ENCODE measurements at places on chromosomes 6 and 20.
A peak's percentile ranks its signal among the peaks of the same experiment; 100 is the strongest.

DNA sequence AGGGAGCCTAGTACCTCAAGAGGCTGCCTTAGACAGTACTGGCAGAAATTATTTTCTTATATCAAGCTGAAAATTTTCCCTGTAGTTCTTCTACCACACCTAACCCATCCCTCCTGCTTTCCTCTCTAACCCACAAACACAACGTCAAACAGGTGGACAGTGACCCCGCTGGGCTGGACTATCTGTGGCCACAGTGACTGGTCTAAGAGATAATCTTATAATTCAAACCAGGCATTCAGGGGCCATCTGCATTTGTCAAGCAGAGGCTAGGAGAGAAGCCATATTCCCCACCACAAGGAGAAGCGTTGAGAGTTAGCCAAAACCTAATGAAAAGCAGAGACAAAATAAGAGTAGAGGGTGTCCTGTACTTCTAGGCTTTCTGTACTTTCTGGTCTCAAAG is 8.2 kb downstream of the HDDC2 start:
- no peak for DNase-seq

DNA sequence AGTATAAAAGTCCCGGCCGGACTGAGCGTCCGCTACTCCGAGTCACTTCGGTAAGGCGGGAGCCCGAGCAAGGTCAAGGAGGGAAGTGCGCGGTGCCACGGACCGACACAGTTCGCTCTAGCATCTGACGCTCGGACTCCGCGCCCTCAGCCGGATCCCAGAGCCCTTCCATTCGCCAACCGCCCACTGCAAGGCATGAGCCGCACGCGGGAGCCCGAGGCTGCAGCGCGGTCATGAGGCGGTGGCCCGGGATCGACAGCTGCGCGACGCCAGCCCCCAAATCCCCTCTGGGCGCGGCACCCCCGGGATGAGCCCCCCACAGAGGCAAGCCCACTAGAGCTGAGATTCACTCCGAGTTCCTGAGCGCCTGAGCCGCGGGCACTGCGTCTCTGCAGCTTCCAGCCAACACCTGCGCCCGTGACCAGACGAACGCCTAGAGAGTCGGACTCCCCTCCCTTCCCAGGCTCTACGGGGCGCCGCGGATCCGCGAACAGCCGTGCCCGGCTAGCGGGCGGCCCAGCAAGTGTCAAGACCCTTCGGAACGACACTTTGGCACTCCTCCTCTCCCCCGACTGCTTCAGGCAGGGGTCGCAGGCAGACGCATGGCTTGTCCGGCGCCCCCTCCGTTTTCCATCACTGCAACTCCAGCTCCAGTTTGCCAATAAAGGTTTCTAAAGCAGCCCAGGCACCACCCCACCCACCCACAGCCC is 725 bp upstream of the ISM1 start:
- peak; percentile 48 for DNase-seq

DNA sequence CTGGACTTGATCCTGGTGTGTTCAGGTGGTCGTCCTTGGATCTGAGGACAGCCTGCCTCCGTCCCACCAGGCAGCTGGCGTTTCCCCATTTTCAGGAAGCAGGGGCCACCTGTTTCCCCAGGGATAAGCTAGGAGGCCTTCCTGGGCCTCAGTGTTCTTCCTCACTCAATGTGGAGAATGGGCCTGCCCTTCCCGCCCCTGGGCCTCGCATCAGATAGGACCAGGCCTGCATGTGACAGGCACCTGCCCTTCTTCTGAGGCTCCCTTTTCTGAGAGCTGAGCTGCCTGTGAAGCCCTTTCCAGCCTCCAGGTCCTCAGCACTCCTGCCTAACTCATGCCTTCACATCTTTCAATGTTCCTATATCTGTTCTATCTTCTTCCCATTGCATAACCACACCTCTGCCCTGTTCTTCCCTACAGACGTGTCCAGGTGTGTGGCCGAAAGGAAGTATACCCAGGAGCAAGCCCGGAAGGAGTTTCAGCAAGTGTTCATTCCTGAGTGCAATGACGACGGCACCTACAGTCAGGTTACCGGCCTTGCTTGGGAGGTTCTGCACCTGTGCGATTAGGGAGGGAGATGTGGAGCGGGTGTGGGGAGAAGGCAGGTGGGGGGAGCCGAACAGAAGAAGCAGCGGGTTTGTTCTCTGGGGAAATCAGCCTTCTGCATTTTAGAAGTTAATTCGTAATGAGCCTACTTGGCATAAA is 85.1 kb downstream of the SMOC2 start:
- DNase-seq: peak; percentile 13

- DNase-seq: no peak
Measured at GRCh38 chr6:104928141-104928540, 28.8 kb upstream of the LIN28B start.

GRCh38 chr6:42783876-42784642 is 2.2 kb downstream of the BICRAL start:
- peak; percentile 33 for DNase-seq

DNA sequence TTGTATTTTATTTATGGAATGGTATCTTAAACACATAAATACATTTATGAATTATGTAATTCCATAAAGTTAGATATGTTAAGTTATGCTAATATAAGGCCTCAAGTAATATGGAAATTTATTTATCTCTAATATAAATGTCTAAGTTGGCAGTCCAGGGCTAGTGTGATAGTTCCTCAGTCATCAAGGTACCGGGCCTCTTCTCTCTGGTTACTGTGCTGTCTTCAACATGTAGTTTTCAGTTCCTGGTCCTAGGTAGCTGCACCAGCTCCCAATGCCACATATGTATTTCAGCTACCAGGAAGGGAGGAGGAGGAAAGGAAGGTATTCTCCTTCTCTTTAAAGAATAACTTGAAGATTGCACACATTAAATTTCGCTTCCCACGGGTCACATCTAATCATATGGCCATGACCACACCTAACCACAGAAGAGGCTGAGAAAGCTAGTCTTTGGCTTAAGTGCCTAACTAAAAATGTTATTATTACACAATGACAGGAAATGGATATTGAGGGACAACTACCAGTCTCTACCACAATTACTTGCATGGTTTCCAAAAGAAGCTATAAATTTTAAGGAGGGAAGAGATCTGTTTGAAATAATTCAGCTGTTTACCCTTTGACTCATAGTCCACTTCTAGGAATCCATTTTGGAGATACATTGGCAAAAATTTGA is 68.6 kb downstream of the BCKDHB start:
- DNase-seq: no peak

GRCh38 chr20:52748285-52748932 is 223.7 kb upstream of the TSHZ2 start:
- DNase-seq: no peak

DNA sequence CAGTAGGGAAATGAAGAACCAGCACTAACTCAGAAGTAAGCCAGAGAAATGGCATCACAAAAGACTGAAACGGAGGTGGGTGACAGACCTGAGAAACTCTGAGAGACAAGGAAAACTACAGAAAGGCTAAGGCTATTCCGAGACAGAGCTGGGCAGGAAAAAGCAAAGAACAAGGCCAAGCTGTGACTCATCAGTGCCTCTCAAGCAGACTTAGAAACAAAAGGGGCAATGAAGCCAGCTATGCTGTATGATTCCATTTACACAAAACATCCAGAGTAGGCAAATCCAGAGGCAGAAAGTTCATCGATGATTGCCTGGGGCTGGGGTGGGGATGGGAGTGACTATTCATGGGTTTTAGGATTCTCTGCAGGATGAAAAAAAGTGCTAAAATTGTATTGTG is 50.0 kb downstream of the SLC23A2 start:
- no peak for DNase-seq

DNA sequence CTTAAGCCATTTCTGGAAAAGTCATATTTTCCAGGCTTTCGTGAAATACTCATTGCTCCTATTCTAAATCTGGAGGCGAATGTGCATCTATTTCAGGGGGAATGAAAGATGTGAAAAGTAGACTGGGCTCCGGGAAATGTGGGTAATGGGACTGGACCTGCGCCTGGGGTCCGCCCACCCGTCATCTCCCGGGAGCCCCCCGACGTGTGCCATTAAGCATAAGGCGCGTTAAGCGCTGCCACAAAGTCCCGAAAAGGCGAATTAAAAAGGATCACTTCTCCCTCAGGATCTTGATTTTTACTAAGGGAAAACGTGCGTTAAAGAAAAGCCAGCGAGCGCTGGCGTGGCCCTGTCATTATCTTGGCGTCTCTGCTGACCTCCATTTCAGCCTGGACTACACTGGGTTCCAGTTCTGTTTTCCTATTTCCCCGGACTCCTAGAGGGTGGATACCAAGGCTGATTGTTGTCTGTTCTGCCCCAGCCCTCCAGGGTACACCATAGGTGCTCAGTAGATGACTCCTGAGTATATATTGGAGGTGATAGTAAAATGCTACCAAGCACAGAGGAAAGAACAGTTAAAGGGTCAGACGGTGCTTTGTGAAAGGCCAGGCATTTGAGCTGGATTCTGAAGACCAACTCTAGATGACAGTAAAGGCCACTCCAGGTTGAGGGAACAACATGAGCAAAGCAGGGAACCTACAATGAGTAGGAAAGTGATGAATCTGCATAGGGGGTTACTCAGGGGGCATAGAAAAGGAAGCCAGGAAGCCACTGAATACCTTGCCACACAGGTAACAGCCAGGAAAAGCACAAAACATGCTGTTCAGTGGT is 89.2 kb upstream of the ARID1B start:
- peak; percentile 88 for DNase-seq

- DNase-seq: peak; percentile 36
Measured at GRCh38 chr6:150418827-150419594, 50.2 kb downstream of the IYD start.

GRCh38 chr6:159252955-159253508 is 83.8 kb downstream of the FNDC1 start:
- peak; percentile 73 for DNase-seq

DNA sequence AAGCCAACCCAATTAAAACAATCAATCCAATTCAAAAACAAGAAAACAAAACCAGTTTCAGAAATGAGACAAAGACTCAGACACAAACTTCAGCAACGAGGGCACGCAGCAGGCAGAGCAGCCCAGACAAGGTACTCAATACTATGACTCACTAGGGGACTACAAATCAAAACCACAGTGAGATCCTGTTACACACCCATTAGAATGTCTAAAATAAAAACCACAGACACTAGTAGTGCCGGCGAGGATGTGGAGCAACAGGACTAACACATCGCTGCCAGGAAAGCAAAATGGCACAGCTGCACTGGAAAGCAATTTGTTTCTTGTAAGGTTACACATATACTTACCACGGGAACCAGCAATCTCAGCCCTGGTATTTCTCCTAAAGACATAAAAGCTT is 28.4 kb upstream of the MAS1L start:
- no peak for DNase-seq

DNA sequence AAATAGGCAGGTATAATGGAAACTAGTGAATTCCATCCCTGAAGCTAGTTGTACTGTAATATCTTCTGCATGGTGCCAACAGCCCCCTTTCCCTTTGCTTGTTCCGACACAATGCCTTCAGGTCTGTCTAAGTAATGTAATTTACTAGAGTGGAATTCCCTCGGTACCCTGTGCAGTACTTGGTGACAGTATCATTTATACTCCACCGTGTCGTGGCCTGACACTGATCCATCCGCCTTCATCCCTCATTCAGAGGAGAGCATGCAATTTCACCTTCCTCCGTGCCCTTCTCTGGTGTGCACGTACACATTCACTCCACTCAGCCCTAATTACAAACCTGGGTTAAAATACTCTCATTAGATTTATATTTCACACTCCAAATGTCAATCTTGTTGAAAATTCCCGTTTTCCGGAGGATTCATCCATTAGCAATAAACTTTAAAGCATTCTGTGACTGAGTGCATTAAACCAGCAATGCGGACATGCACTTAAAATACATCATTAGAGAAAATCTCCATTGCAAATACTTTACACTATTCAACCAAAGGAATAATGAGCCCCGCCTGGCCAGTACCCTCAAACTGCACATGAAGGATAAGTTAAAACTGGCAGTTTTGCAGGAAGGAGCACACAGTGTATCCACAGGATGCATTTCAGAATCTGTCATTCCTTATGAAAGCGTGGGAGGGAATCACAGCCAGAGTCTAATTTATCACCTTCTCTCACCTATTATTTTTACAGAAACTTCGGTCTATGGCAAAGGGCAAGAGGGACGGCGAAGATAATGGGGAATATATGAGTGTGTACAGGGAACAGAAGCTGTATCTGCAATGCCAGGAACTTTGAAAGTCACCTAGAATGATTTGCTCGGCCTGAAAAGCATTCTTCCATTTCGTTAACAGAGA is 182.5 kb downstream of the GJA10 start:
- DNase-seq: peak; percentile 22

- DNase-seq: no peak
Measured at GRCh38 chr6:25166955-25167748, 112.0 kb upstream of the CARMIL1 start.

Data from brain (organoid and tissue), 16 donors.